ENCODE measurements at places on chromosomes 16 and 17.

DNA sequence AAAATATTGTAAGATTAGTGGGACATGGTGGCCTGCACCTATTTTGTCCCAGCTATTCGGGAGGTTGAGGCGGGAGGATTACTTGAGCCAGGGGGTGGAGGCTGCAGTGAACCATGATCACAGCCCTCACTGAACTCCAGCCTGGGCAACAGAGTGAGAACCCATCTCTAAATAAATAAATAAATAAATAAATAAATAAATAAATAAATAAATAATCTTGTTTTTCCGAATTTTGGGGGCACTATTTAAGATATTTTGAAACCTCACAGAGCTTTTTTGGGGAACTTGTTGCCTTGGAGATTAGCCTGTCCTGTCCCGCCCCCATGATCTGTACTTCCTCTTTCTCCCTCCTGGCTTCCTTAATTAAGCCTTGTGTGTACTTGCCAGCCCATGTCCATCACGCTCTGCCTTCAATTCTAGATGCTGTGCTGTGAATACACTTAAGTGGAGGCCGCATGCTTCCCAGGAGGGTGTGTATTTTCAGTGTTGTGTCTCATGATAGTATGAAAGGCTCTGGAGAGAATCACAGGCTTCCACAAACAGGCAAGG lies 4.4 kb downstream of the LGALS9 start:
- no peak for DNase-seq

DNA sequence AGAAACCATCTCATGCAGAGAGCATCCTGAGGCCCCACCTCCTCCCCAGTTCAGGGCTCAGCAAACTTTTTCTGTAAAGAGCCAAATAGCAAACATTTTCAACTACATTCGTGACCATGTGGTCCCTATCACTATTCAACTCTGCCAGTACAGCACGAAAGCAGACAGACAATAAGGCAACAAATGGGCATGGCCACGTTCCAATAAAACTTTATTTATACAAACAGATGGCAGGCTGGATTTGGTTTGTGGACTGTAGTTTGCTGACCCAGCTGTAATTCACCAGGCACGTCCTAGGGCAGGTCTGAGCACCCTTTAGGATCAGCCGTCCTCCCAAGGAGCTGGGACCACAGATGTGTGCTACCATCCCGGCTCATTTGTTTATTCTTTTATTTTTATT lies 27.1 kb upstream of the GPRC5C start:
- no peak for DNase-seq

DNA sequence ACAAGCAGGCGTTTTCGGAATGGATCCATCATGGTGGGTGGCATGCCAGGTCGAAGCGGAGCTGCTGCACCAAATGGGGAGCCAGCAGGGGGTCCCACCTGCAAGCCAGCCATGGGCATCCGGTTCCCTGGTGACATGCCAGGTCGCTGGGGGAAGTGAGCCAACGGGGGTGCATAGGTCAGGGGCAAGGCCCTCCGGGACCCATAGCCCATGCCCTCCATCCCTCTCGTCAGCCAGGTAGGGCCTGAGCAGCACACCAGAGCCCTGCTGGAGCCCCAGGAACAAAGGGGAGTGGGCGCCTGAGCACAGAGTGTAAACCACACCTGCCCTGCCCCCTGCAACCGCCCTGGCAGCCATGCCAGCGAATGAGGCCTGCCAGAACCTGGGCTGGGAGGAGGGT lies 5.0 kb downstream of the SMARCD2 start:
- DNase-seq, result no peak

GRCh38 chr16:54055864-54056263 lies 230.7 kb downstream of the IRX3 start:
- DNase-seq, result no peak

DNA sequence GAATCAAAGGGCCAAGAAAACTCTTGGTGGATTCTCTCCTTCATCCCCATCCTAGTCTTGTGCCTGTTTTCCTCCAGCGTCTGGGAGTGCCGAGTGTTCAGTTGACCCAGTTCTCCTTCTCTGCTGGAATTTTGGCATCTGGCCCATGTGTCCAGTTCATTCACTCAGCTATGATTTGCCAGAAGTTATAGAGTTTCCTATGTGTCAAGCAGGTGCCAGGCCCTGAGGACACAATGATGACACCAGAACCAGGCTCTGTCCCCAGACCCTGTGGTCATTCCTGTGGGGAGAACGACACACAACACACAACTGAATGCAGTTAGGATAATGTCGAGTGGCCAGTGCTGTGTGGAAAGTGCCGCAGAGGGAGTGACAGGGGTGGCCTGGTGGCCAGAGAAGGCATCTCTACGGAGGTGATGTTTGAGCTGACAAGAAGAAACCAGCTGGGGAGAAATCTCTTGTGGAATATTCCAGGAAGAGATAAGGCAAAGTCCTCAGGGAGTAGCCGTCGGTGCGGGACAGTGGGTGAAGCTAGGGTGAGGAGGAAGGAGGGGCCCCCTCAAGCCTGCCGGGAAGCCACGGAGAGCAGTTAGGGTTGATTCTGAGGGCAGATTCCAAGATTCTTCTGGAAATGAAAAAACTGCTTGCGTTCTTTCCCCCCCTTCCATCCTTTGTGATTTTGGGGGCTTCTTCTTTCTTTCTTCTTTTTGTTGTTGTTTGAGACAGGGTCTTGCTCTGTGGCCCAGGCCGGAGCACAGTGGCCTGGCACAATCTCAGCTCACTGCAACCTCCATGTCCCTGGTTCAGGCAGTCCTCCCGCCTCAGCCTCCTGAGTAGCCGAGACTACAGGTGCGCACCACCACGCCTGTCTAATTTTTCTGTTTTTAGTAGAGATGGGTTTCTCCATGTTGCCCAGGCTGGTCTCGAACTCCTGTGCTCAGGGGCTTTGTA lies 35.8 kb upstream of the IL34 start:
- DNase-seq, result no peak

- DNase-seq, result no peak
These were observed 146.6 kb downstream of the IRX5 start for GRCh38 chr16:55077266-55077665.

- no peak for DNase-seq
These were observed 1.3 kb downstream of the KCTD2 start for GRCh38 chr17:75048249-75048878.

GRCh38 chr16:9527976-9528375 lies 436.5 kb downstream of the HAPSTR1 start:
- DNase-seq, result no peak

DNA sequence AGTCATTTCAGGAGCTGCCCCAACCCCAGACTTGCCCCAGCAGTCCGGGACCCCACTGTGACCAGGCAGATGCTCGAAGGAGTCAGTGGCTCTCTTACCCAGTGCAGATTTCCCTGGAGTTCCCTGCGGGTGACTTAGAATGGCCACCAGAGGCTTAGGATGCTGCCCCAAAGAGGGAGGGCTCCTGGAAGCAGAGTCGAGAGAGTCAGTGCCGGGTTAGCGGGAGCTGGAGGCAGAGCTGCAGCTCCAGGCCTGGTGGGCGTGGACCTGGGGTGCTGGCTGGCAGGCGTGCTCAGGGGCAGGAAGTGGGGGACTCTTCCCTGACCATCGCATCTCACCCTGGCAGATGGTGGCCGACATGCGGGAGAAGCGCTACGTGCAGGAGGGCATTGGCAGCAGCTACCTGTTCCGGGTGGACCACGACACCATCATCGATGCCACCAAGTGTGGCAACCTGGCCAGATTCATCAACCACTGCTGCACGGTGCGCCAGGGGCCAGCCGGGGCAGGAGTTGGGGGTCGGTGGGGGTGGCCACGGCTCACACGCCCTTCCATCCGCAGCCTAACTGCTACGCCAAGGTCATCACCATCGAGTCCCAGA lies 1.6 kb upstream of the HSD3B7 start:
- DNase-seq, result no peak

DNA sequence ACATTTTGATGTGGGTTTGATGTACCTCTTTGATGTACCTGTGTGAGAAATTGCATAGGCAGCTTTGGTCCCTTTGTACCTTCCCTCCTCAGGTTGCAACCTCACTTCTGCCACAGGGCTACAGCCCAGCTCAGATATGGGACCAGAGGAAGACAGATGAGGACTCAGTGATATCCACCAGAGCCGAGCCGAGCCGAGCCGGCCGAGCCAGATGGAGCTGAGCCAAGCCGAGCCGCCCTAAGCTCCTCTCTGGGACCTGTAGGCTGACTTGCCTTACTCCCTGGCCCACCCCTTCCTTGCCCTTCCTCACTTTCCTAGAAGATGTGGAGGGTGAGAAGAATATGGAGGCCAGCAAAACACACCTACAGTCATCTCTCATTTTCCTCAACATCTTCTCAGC lies 3.8 kb downstream of the HEATR9 start:
- no peak for DNase-seq

GRCh38 chr17:73827627-73828291 lies 183.5 kb upstream of the SDK2 start:
- DNase-seq, result no peak

GRCh38 chr17:34226011-34226743 lies 28.9 kb upstream of the CCL2 start:
- DNase-seq, result no peak

DNA sequence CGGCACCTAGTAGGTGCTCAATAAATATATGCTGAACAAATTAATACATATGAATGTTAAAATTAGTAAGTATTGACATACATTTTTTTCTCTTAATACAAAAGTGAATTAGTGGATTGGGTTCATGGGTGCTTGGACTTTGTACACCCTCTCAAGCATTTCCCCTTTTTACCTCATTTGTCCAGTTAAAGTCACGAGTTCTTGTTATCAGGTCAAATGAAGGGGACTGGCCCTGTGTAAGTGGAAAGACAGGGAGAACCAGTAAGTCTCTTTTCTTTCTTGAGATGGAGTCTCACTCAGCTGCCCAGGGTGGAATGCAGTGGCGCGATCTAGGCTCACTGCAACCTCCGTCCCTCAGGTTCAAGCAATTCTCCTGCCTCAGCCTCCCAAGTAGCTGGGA lies 13.7 kb upstream of the RANGRF start:
- DNase-seq, result no peak

DNA sequence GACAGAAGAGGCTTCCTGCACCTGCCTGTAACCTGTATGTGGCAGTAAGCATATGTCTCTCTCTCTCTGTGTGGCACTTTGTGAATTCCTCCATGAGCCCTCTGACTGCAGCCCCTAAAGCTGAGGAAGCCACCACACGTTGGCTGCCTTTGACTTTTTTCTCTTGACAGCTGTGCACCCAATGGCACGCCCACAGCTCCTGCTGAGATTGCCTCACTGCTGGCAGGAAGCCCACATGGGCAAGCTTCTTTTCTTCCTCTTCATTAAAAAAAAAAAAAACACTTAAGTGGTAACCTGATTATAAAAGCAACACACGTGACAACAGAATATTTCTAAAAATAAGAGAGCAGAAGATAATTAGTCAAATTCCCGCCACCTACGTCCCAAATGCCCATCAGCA lies 34.0 kb upstream of the PIRT start:
- DNase-seq, result no peak

GRCh38 chr17:74790161-74791058 lies 14.3 kb upstream of the NAT9 start:
- DNase-seq, result no peak

DNA sequence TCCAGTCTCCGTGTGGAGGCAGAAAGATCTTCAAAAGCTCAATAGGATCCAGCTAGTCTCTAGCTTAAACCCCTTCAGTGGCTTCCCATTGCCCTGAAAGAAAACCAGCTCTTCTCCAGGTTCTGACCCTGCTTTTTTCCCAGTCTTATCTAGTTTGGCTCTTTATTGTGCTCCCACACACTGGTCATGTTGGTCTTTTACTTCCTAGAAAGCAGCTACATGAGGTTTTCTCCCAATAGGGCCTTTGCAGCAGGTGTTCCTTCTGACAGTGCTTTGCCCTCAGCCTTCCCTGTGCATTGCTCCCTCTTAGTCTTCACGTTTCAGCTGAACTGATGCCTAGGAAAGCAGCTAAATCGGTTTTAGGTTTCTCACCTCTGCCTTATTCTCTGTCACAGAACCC lies 21.7 kb upstream of the ABCA3 start:
- no peak for DNase-seq

DNA sequence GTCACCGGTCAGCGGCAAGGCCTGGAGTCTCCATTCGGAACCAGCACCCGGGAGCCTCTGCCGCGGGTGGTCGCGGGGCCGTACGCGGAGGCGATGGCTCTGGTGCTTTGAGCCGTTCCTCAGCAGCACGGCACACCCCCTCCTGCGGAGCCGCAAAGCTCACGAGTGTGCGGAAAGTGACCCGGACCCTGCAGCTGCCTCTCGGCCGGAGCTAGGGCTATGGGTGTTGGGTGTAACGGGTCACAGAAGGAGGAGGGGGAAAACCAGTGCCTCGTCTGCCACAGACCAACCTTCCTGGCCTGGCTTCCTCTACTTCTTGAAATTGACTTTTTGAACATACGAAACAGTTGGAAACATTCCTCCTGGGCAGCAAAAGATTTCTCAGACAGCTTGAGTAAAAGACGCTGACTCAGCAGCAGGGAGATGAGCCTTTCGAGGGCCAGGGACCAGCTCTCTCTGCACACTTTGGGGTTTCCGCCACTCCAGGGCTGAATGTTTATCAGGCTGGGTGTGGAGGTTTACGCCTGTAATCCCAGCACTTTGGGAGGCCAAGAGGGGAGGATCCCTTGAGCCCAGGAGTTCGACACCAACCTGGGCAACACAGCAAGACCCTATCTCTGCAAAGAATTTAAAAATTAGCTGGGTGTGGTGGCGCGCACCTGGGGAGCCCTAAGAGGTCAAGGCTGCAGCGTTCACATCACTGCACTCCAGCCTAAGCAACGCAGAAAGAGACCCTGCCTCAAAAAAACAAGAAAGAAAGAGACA lies 26.4 kb upstream of the PITPNA start:
- no peak for DNase-seq

DNA sequence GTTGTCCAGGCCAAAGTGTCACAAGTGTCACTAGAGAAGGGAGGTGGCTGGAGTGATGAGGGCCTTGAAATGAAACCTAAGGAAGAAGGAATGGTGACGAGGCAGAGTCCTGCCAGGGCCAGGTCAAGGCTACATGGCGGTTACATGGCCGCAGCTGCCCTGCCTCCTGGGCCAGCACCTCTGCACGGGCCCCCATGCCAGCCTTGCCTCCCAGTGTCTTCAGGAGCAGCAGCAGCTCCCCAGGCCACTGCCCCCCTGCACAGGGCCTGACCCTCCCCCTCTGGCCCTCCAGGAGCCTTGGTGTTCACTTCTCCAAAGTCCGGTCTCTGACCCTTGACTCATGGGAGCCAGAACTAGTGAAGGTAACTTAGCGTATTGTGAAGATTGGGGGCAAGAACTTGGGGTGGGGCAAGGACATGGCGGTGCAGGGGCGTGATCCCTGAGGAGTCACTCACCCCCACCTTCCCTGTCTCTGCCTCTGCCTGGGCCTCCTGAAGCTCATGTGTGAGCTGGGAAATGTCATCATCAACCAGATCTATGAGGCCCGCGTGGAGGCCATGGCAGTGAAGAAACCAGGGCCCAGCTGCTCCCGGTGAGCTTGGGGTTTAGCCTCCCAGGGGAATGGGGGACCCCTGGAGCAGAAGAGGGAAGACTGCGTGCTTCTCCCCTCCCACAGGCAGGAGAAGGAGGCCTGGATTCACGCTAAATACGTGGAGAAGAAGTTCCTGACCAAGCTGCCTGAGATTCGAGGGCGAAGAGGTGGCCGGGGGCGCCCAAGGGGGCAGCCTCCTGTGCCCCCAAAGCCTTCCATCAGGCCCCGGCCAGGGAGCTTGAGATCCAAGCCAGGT lies 4.1 kb upstream of the KCTD11 start:
- no peak for DNase-seq

- no peak for DNase-seq
These were observed 9.4 kb upstream of the CNEP1R1 start for GRCh38 chr16:50015631-50016030.
